Germinal center (tissue), 1 donor: ENCODE measurements at places on chromosomes 4 and X.

- peak; percentile 41 for DNase-seq
Observed at GRCh38 chr4:16226816-16227461, 668 bp upstream of the TAPT1 start.

DNA sequence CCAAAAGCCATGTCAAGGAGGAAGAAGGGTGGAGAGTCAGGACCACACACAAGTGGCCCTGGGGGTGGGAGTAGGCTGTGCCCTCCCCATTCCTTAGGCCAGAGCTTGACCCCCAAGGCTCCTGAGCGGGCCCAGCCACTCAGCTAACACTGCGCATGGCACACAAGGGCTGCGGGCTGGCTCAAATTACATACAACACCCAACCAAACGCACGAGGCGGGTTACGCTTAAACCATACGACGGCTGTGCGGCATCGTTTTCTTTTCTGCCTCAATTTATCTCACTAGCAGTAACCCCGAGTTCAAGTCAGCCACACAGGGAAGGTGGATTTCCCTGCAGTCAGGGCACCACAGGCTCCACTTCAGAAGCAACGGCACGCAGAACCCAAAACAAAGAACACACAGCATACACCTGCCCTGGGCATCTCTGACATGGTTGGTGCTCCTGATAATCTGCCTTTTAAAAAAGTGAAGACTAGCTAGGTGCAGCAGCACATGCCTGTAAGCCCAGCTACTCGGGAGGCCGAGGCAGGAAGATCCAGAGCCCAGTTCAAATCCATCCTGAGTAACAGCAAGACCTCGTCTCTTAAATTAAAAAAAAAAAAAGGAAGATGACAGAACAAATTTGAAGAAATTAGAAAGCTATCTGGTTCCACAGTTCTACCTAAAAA lies 2.9 kb downstream of the GAK start:
- DNase-seq: no peak

DNA sequence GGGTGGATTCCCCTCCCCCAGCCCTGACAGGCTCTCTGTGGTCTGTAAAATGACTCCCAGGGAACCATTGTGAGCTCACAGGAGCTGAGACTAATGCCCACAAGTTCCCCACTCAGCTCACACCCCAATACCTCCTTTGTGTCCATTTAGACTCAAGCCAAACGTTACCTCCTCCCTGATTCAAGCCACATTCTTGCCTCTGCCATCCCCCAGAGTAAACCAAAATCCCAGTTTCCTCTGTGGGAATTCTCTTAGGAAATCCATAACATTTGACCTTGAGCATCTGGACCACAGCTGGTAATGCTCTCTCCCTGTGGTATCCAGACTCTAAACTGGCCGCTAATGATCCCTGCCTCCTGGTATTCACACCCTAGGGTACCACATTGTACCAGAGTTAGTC lies 26.3 kb upstream of the KDM5C start:
- DNase-seq: no peak

DNA sequence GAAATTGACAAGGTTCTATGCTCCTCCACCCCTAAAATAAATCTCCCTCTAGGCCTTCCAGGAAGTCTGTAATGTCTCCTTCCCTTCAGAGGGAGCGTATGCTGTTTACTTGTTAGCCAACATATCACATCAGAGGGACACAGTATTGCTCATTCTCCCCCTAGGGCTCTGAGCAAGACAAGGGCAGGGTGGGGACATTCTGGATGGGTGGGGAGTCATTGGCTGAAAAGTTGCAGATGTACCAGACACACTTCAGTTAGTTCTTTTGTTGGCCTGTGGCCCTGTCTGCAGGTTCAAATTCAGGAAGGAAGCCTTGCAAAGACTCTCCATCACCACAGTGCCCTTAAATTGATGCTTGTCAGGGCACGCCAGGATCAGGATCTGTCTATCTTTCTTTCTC lies 106.3 kb upstream of the TEX13D start:
- no peak for DNase-seq

- no peak for DNase-seq
Observed at GRCh38 chrX:39499996-39500395, 597.8 kb downstream of the BCOR start.

GRCh38 chr4:105808750-105809041 lies 86.6 kb upstream of the NPNT start:
- DNase-seq: no peak

- no peak for DNase-seq
Observed at GRCh38 chrX:14073556-14073955, 43.9 kb upstream of the GEMIN8 start.

- DNase-seq: no peak
Observed at GRCh38 chr4:143384381-143384994, 47.8 kb downstream of the GAB1 start.

- DNase-seq: no peak
Observed at GRCh38 chrX:138921031-138921430, 209.5 kb upstream of the FGF13 start.

DNA sequence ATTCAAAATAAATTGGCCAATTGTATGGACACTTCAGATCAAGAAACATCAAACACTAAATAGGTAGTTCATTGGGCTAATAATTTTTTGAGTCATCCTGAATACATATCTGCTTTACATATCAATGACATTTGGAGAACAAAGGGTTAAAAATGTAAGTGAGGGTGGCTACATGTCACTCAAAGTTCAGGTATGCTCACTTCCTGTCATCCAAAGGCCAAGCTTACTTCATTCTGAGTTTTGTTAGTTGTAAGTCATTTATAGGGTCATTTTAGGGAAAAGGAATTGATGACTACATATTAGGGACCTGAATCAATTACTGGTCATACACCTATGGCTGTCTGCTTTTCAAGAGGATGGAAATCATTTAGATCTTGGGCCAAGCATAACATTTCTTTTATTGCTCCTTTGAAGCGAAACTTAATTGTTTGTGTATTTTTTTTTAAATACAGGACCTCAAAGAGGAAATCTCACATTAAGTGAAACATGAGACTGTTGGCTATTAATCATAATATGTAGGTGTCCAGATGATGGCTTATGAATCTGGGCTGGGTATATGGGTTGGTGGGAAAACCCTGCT lies 119.2 kb upstream of the LEF1 start:
- no peak for DNase-seq

DNA sequence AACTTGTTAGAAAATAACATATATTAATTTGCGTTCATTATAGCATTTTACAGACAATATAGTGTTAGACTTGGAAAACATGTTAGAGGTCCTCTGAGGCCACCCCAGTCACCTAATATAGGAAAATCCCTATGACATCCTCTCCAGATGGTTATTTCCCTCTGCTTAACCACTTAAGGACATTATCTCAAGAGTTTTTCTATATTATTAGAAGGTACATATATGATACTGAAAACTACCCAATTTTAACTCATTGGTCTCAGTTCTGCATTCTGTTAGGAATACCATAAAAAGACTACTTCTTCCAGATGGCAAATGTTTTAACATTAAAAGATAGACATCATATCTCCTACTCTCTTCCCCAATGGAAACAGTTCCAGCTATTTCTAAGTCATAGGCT lies 21.4 kb downstream of the PTPN13 start:
- DNase-seq: no peak

GRCh38 chrX:101656817-101657216 lies 2.8 kb downstream of the ARMCX2 start:
- no peak for DNase-seq

GRCh38 chr4:97121493-97121892 lies 1021.8 kb downstream of the STPG2 start:
- no peak for DNase-seq

DNA sequence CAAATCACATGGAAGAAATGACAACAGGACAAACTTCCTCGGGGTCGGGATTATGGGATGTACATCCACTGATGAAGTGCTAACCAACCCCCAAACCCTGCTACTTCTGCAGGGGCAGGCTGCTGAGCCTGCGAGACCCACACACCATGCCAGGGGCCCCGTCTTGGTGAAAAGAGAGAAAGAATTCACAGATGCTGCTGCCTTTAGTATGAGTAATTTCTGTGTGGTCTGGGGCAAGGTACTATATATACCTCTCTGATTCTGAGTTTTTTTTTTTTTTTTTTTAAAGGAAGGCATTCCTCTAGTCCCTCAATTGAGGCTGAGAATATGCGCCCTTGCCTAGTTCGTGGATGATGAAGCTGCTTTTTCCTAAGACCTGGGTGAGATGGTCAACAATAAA lies 24.8 kb downstream of the PDHA1 start:
- DNase-seq: no peak

DNA sequence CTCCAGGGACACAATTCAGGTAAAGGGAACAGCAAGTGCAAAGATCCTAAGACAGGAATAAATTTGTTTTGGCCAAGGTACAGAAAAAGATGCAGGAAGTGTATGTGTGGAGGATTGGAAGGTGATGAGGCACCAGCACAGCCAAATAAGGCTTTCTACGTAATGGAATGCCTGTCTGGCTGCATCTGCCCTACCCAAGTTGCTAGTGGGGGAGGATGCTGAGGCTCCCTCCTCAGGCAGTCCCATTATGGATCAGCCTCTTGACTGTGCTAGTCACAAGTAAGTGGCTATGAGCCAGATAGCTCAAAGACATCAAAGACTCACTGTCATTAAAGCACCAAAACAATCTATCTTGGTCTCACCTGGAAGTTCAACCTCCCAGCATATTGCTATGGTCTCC lies 300.9 kb upstream of the FAT4 start:
- DNase-seq: no peak

GRCh38 chrX:109472939-109473735 lies 8.7 kb downstream of the GUCY2F start:
- peak; percentile 2 for DNase-seq

DNA sequence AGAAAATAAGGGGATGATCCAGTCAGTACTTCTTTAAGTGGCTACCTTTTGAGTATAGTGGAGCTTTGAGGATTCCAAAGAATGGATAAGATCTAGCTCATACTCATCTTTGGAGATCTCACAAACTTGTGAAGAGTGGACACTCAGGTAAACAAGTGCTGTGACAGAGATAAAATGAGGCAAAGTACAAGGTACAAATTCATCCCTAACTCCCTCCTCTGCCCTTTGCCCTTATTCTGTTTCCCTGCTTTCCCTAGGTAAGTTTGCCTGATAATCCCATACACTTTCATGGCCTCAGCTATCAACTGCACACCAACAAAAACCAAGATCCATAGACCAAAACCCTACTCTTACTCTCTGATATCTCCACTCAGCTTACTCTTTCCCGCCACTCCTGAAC lies 16.4 kb upstream of the CPEB2 start:
- DNase-seq: no peak

DNA sequence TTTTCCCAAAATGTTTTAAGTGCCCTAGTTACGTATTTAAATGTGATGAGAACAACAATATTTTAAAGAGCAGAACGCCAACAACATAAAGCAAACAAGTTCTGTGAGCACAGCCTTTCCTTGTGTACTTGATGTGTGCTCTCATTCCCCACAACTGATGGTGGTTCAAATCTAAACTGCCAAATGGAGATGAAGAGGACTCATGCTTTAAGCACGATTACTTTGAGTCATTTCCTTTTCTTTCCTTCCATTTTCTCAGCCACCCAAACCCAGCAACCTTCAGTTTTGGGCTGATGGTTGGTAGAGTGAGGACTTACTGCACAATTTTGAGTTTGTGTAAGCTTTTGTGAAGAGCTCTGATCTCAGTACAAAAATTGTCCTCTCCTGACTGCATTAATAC lies 1.7 kb downstream of the NSD2 start:
- DNase-seq: no peak

- no peak for DNase-seq
Observed at GRCh38 chr4:188417181-188417580, 277.9 kb downstream of the TRIML1 start.

DNA sequence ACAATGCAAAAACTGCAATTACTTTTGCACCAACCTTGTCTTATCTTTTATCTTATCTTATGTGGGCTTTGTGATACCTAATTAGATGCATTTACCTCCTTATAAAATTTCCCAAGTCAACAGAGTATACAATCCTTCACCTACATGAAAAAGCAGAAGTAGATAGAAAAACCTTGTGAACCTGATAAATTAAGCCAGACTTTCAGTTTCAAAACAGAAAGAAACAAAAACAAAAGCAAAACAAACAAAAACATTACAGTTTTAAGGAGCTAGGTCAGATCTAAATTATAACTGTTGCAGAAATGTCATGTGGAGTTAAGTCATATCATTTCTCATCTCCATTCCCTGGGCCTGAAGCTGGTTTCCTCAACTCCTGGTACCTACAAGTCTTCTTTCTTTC lies 24.9 kb upstream of the CXXC4 start:
- DNase-seq: no peak

- no peak for DNase-seq
Observed at GRCh38 chr4:147530723-147531122, 49.8 kb downstream of the EDNRA start.

DNA sequence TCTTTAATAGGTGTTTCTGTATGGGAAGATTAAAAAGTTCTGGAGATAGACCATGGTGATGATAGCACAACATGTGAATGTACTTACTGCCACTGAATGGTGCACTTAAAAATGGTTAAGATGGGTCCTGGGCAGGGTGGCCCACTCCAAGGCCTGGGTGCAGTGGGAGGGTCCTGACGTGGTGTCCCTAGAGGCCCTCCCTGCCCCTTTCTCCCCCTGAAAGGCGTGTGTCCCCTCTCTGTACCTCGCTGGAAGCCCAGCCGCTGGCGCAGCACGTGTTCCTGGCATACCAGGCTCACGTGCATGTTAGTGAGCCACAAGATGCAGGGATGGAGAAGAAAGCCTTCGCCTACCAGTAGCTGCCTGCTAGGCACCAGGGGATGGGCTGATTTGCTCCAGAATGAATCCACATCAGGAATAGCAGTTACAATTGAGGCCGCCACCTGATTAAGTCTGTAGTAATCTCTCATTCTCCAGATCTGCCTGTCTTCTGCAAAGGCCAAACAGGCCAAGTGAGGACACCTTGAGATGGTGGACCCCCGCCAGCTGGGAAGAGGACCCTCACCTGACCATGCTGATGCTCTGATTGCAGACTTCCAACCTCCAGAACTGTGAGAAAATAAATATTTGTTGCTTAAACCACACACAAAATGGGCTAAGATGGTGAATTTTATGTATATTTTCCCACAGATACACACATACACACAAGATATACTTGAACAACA lies 67.5 kb downstream of the COQ2 start:
- DNase-seq: no peak

DNA sequence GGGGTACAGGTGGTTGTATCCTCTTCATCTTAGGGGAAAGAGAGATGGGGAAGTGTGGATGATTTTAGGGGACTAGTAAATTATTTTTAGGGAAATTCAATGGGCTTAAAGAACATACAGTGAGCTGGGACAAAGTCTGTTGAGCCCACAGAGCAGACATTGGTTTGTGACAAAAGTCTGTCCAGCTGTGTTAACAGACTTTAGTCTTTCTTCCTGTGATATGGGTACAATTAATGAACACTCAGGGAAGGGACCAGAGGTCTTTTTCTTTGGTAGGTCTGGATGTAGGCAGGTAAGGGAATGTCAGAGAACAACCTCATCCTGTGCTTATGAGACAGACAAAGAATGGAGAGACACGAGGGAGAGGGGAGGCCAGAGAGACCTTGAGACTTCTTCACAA lies 2.0 kb downstream of the CLRN2 start:
- DNase-seq: no peak
